Activated T-cell treated with anti-CD3 and anti-CD28 coated beads, Interleukin-2, amount 50 U/mL, for 24 hours (primary cell): ENCODE measurements at places on chromosomes 7 and 10.
A peak's percentile ranks its signal among the peaks of the same experiment; 100 is the strongest.

DNA sequence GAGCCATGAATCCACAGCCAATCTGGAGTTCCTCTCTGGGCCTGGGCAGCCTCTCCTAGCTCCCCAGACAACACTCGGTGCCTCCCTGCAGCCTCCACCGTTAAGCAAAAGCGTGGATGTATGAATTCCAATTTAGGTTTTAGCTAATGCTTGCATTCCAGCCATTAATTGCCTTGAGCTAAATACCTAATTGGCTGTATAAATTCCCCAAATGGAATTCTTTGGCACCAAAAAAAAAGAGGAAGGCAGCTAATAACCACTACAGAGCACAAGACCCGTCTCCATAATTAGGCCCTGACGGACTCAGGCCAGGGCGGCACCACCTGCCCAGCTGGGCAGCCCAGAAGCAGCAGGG lies 140.5 kb downstream of the PTPRN2 start:
- DNase-seq = no peak

- DNase-seq = no peak
Measured at GRCh38 chr7:108136191-108136688, 6.1 kb upstream of the LAMB4 start.

DNA sequence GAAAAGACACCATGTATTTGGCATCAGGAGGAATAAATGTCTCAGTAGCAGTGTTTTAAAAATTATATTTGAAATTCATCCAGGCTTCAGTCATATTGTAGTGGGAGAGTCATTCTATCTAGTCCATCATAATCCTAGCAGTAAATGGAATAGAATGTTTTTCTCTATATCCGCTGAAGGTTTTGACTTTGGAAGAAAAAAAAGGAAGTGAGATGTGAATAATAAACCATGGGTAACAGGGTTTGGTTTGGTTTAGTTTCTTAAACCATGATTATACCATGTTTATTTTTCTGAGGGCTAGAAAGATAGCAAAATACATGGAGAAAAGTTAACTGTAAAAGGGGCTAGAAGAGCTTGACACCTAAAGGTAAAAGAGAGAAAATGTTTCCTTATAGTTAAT lies 16.4 kb upstream of the BPGM start:
- no peak for DNase-seq

DNA sequence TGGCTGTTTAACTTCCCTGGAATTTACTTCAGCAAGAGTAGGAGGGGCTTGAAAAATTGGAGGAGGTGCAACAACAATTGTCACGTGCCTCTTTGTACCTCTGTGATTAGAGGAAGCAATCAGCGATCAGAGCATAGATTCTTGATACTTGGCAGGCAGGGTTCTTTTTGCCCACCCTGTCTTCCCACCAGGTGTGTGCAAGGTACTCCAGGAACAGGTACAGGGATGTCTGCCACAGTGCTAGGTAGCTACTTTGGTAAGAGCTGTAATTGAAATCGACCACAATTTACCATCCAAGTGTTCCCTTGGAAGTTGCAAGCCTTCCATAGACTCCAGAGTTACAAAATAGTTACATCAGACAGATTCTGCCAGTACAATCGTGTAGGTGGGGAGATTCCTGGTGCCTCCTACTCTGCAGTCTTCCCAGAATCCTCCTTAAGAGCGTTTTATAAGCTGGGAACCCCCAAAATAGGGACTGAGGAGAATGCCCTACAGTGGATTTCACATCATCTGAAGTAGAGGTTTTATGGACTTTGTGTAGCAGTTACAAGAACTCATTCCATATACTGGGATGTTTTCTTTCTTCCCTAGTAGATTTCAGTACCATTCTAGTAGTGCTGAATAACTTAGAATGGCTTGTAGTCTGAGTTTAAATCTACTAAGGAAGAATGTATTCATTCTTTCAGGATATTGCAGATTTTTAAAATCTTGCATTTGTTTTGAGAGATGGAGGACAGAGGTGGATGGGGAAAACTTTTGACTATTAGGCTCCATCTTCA lies 101.9 kb downstream of the EXOC4 start:
- DNase-seq = no peak

- DNase-seq = no peak
Measured at GRCh38 chr7:85736085-85736484, 549.2 kb upstream of the SEMA3D start.

DNA sequence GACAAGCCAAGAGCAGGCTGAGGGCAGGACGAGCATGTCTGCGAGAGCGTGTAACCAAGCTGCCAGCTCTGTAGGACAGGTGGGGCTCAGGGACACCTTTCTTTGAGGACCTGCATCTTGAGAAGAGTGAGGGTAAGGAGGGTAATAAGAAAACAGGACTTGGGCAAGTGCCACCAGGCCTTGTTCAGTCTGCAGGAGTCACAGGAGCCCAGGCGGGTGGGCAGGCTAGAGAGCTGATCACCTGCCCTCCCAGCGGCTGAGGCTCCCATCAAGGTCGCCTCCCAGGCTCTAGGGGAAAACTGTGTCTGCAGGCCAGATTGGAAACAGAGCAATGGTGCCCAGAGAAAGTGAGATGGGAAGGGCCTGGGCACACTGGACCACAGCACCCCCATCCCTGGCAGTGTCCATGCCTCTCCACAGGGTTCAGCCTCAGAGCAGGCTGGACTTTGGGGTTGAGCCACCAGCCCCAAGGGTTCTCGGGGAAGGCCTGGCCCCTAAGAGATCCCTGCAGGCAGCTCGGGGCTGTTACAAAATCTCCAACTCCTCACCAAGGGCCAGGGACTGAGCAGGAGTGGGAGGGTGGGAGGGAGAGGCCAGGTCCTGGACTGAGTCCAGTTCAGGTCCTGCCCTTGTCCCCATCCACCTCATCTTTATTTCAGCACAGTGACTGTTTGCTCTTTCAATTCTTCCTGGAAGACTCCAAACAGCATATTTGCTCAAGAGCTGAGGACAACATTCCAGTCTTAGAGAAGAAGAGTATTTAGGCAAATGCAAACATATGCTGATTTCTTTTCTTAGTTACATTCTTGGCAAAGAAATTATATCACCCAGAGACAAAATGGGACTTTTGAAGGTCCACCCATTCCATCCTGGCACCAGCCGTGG lies 161.9 kb downstream of the GRID1 start:
- DNase-seq = no peak

GRCh38 chr10:75434291-75434690 lies 2.9 kb downstream of the LRMDA start:
- no peak for DNase-seq

GRCh38 chr7:43501870-43502269 lies 81.0 kb upstream of the STK17A start:
- DNase-seq = no peak

- DNase-seq = peak; percentile 44
Measured at GRCh38 chr10:58152673-58153263, 114.9 kb downstream of the IPMK start.

GRCh38 chr7:18401757-18402156 lies 93.8 kb upstream of the HDAC9 start:
- DNase-seq = no peak

GRCh38 chr7:884191-885003 lies 8.0 kb downstream of the GET4 start:
- DNase-seq = no peak

GRCh38 chr10:81081887-81082620 lies 544.4 kb downstream of the SH2D4B start:
- DNase-seq = no peak

DNA sequence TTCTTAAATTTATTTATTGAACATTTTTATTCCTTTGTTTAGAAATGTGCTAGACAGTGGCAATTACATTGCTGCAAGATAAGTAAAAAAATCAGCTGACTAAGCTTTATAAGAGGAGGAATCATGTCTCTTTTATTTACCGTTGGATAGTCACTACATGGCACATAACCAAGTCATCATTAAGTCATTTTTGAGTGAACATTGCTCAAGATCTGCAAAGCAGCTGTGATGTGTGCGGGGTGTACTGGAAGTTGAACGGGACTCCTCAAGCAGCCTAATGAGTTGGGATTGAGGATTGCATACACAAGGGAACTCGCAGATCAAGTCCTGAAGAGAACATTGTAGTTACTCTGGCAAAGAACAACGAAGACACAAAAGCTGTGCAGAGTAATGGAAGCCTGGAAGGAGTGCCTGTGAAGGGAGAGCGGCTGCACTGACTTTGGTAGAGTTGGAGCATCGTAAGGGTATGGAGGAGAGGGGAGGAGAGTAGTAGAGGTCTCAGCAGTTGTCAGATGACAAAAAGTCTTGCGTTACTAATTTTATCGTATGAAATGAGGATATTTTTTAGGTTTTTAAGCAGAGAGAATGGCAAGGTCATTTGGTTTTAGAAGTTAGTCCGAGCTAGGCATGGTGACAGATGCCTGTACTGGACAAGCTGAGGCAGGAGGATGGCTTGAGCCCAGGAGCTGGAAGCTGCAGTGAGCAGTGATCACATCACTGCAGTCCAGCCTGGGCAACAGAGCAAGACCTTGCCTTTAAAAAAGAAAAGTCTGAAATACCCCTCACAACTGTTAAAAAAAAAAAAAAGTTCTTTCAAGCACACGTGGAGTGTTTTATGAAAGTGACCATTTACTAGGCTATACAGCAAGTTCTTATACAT lies 95.1 kb downstream of the BMPR1A start:
- no peak for DNase-seq

- no peak for DNase-seq
Measured at GRCh38 chr10:127044186-127044585, 139.0 kb downstream of the DOCK1 start.

DNA sequence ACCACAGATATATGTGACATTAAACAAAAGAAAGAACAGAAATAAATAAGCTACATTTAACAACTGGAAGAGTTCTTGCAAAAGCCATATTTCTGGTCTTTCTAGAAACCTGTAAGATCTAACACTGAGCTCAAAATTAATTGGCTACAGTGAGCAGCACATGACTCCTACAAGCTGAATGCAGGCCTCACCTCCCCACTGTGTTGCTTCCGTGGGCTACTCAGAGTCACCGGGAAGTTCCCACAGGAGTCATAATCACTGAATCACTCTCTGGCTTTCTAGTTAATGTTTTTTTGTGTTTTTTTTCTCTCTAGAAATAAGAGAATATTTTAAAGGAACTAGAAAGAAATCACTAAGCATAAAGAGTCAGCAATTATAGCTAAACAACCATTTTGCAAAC lies 10.2 kb upstream of the MRPS24 start:
- DNase-seq = no peak

DNA sequence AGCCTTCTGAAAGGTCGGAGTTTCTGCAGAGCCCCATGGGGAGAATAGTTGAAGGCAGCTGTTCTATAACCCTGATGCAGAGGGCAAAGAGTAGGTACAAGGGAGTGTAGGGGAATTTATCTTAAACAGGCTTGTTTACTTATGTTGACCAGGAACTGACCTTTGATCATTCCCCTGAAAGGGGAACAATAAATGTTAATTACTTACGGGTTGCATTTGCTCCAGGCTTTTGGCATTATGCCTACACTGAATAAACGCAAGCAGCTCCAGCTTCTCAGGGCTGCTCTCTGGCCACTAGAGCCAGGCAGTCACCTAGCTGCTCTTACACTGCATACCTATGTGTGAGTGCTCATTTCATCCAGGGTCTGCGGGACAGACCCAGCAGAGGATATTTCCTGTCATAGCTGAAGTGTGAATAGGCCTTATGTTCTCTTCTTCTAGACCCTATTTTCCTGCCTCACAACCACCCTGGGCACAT lies 26.9 kb upstream of the ABCA13 start:
- no peak for DNase-seq
